Umbilical cord (tissue), 2 donors: ENCODE measurements at places on chromosomes 2 and 18.

GRCh38 chr2:10522170-10522448 lies 74.0 kb upstream of the ODC1 start:
- no peak for DNase-seq

DNA sequence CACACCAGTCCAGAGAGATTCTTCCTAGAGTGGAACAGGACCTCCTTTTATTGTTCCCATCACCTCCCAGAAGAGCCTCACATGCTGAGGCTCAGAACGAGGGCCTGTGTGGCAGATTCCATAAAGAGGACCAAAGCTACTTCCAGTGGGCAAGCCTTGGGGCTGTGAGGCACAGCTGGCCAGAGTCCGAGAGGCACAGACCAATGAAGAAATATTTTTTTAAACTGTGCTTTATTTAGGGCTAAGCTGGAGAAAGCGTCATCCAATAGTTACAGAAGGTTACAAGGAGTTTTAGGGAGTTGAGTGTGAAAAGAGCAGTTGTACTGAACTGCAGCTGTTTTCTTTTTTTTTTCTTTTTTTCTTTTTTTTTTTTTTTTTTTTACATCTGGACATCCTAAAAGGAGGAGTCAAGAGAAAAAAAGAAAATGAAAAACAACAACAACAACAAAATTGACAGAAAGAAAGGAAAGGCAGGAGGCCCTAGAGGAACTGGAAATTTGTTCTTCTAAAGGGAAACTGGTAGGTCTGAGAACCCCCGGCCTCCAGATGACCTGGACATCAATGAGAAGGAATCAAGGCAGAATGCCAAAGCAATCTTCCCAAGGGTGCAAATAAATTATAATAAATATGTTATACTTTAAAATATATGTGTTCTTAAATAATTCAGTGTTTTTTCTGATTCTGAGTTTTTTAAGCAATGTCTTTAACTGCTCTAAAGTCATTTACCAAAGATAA lies 322.6 kb downstream of the CELF4 start:
- no peak for DNase-seq

GRCh38 chr18:26190506-26190905 lies 35.7 kb upstream of the TAF4B start:
- no peak for DNase-seq

- DNase-seq = no peak
These were observed 1.4 kb upstream of the MALT1 start for GRCh38 chr18:58669731-58670378.
